ENCODE measurements at places on chromosomes 4 and X.

DNA sequence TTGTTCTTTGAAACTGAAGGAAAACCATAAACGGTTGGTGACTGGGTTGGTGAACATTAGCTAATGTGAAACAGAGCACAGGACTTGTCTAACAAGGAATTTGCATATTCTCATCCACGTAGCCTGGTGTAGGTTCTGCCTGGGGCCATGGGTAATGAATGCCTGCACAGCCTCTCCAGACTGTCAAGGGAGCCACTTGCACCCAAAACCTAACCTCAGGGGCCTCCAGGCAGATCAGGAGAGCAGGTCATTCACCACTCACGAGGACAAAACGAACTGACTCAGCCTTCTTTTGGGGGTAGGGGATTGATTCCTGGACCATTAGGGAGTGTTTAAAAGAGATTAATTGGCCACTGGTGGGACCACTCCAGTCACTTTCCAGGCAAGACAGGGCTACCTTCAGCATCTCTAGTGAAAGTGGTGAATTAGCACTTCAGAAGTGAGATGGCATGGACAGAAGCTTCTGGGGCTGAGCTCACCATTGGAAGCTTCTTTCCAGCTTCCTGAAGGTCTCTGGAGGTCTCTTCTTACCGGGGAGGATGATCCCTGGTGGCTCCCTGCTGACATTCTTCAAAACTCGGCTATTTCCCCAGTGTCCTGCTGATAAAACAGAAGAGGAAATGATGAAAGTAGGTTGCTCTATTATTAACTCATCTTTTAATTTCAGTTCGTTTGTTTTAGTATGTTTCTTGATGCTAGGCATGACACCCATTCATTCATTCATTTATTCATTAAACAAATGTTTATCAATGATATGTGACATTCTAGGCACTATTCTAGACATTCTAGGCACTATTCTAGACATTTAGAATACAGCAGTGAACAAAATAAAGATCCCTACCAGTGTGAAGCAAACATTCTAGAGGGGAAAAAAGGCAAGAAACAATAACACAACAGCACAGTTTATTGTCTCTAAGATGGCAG, 104.5 kb upstream of the LNX1 start:
- DNase-seq = no peak

DNA sequence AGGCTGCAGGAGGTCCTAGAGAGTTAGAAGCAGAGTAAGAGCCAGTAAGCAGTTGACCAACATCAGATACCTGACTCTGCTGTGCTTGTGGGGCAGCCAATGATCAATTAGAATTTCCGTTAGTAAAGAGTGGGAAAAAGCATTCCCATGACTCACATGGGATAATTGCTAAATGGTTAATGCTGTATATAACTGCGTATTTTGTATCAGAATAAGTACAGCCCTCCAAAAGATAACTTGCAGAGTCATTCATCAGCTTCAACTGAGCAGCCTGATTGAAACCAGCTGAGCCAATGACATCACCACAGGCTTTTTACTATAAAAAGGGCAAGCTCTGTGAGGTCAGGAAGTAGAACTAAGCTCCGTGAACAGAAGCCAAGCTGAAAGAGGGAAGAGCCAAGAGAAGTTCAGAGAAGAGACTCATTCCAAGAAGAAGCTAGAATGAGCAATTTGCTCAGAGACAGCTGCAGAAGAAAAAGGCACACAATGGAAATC, 67.9 kb downstream of the PPP3CA start:
- no peak for DNase-seq

- no peak for DNase-seq
Measured at GRCh38 chr4:87882321-87882720, 49.6 kb downstream of the MEPE start.

- peak; percentile 24 for DNase-seq
Measured at GRCh38 chr4:15182600-15183220, 180.4 kb downstream of the CPEB2 start.

GRCh38 chr4:159767406-159767805, 664.5 kb downstream of the RAPGEF2 start:
- no peak for DNase-seq

DNA sequence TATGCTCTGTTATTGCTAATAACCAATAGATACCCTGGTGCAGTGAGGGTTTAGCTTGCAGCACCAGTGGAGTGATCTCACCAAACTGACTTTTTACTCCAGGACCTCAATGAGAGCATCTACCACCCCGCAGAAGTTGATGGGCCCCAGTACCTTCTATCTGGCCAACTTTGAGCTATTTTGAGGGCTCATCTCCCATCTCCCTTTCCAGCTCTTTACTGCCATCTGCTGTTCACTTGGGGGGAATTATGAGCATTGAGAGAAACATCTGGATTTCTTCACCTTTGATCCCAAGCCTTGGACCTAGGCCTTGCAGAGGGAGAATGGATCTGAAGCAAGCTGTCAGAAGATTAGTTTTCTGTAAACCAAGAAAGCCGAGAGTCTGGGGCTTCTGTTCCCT, 143.6 kb downstream of the TMEM164 start:
- peak; percentile 6 for DNase-seq

GRCh38 chr4:95107635-95108034, 349.9 kb downstream of the BMPR1B start:
- no peak for DNase-seq

GRCh38 chr4:80307183-80307735, 28.3 kb upstream of the CFAP299 start:
- no peak for DNase-seq

All from activated naive CD4-positive, alpha-beta T cell treated with Interleukin-2 at 50 U/mL for 16 hours (primary cell).